ENCODE measurements at places on chromosomes 11 and 22.
A peak's percentile ranks its signal among the peaks of the same experiment; 100 is the strongest.

- DNase-seq: no peak
Measured at GRCh38 chr22:37848587-37849088, 581 bp upstream of the EIF3L start.

DNA sequence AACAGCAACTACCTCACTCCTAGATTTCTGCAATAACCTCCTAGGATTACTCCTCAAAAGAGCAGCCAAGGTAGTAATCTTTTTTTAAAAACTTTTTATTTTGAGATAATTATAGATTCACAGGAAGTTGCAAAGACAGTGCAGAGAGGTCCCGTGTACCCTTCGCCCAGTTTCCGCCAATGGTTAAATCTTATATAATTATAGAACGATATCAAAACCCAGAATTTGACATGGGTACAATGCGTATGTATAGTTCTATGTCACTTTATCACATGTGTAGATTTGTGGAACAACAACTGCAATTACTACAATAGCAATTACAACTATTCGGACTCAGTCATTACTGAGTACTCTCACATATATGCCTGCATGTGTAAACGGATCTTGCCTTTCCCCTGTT, 94.8 kb upstream of the APOA1 start:
- DNase-seq: no peak

DNA sequence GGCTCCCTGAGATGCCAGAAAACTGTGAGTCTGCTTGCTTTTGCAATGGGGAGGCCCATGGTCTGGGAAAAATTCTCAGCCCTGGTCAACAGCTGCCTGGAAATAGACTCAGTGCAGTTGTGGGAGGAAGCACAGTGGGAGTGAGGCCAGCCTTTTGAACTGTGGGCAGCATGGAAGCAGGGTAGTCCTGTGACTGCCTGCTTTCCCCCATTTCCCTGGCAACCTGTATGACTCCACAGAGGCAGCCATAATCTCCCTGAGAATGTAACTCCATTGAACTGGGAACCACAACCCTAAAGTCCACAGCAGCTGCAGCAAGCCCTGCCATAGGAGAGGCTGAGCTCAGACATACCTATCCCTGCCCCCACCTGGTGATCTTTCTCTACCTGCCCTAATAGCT, 494.6 kb upstream of the FAT3 start:
- DNase-seq: no peak

DNA sequence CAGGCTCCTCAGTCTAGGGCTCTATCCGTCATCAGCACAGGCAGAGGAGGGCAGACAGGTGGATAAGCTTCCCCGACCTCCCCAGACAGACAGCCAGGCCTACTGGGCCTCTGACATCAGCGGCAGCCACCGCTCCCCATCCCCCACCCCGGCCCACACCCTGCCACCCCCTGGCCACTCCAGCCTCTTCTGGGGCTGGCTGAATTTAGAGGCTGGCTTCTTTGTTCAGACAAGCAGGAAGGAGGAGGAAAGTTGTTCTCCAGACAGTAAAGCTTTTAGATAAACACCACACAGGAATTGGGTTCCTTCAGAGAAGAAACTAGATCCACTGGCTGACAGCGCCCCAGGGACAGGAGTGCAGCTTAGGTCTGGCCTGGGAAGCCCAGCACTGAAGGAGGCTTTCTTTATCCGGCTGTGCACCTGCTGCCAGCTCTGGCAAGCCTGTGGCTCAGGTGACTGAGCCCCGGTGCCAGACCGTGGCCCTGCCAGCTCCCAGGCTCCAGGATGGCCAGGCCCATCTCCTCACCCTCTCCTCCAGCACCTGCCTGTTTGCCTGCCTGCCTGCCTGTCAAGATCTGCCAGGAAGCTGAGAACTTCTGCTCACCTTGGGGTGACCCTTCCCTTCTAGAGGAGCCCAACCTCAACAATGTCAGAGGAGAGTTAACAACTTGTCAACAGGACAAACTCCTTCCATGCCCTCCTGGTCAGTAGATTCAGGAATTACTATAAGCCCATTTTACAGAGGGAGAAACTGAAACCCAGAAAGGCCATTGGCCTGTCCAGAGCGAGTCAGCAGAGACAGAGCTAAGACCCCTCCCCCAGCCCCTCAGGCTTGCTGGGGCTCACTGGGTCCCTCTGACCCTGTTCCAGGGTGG, 44.0 kb upstream of the KLHL35 start:
- no peak for DNase-seq

DNA sequence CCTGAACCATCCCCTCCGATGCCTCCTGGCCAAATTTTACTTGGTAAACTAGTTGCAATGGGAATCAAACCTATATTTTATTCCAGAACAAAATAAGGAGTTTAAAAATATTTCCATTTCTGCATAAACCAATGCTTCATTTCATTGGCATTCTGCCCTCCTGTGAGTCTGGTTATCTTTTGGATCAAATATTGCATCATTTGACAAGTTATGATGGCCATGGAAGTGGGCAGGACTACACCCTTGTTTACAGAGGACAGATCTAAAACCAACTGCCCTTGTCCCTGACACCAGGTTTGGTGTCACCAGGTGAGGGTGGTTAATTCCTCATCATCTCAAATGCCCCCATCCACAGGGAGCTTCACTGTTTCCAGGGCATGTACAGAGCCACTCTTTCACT, 28.2 kb upstream of the E2F8 start:
- DNase-seq: no peak

DNA sequence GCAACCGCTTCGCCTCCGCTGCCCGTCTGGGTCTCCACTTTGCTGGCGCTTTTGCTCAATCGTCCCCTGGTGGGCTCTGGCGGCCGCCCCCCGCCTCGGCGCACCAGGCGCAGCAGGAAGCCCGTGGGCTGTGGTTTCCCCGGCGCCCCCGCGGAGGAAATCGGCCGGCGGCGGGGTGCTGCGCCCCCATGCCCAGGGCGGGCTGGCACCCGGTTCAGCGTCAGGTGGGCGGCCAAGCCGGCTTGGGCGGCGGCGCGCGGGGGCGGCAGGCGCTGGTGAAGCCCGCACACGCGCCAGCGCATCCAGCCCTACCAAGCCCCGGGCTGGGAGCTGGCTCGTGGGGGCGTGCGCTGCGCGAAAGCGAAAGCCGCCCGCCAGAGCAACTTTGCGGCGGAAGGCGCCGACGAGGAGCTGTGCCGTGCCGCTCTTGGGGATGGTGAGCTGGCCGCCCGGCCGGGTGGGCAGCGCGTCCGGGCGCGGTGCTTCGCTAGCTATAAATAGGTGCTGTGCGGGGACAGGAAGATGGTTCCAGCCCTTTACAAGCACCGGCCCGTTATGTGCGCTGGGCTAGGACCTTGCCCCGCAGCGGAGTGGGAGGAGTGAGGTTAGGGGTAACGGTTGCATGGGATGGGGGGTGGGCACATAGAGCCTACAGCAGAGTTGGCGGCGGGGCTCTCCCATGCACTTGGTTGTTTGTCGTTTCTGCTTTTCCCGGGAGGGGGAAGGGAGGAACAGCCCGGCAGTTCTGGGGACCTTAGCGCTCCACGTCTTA, 25.0 kb upstream of the SUSD2 start:
- DNase-seq: peak; percentile 82

- DNase-seq: no peak
Measured at GRCh38 chr22:20979940-20980453, 2.1 kb upstream of the LZTR1 start.

DNA sequence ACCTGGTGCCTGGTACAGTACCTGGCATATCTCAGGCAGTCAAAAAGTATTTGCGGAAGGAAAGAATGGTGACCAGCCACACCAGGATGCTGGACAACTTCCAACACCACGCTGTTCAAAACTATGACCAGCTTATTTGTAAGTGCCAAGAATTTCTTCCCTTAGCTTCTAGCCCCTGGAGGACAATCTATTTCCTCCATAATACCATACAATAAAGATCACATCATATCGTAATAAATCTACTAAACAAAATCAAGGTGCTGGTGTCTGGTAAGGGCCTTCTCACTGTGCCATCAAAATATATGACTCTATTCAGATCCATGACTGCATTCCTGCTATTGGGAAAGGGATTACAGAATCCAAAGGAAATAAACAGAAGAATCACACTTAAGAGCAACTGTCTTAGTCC, 51.5 kb downstream of the ALG9 start:
- DNase-seq: no peak
